ENCODE measurements at places on chromosomes 13 and 19. TPM values are rescaled to one million over a fixed set of nuclear protein-coding genes. Genes with fewer than 3 reads are reported as not detected.

DNA sequence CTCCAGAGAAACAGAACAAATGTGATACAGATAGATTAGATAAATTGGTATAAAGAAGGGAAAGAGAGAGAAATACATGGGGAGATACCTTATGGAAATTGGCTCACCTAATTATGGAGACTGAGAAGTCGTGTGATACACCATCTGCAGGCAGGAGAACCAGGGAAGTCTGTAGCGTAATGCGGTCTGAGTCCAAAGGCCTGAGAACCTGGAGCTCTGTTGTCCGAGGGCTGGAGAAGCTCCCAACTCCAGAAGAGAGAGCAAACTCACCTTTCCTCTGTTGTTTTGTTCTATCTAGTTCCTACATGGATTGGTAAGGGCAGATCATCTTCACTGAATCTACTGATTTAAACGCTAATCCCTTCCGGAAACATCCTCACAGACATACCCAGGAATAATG is 648.2 kb upstream of the GPC6 start:
- no peak for DNase-seq

The PTPRH gene
- total RNA-seq, result 2.1 TPM

The THSD1 gene
- not detected for total RNA-seq

GRCh38 chr19:55189403-55189835 is 9.3 kb upstream of the SYT5 start:
- DNase-seq, result no peak

- no peak for DNase-seq
Measured at GRCh38 chr19:39710333-39710890, 6.1 kb downstream of the LGALS14 start.

All from GM23338 (cell line).